ENCODE measurements at places on chromosomes 6 and 20. TPM values are rescaled to one million over a fixed set of nuclear protein-coding genes. Genes with fewer than 3 reads are reported as not detected.

- peak overlapping the region; percentile 63 for H3K4me3 ChIP-seq
- peaks cover 51% of the 10 kb centered on the region for H3K4me1 ChIP-seq
- no peaks in the 10 kb centered on the region for H3K27me3 ChIP-seq
- H3K27ac ChIP-seq: peak overlapping the region; percentile 86
- peak; percentile 67 for DNase-seq
- peaks cover 4% of the 10 kb centered on the region for H3K36me3 ChIP-seq
These were observed 142.6 kb downstream of the MAP3K7 start for GRCh38 chr6:90444160-90444714.

DNA sequence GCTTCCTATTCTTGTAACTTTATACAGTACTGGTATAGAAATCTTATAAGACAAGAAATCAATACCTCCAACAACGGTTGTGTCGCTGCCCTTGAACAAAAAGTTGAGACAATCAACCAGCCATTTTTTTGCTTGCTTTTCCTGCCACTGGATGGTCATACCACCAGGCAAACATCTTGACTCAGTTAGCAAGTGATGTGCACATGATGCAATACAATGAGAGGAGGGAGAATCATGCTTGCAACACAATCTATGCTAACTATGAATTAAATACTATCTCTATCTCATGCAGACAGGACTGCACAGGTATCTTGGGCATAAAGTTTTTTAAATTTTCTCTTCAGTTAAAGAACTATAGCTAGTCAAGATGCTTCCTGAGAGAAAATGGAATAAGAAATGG lies 877.7 kb upstream of the CITED2 start:
- no peak overlapping the region for H3K4me3 ChIP-seq
- H3K4me1 ChIP-seq: no peaks in the 10 kb centered on the region
- no peak overlapping the region for H3K27ac ChIP-seq
- no peaks in the 10 kb centered on the region for H3K36me3 ChIP-seq

Gene OR2J3
- not detected for total RNA-seq

DNA sequence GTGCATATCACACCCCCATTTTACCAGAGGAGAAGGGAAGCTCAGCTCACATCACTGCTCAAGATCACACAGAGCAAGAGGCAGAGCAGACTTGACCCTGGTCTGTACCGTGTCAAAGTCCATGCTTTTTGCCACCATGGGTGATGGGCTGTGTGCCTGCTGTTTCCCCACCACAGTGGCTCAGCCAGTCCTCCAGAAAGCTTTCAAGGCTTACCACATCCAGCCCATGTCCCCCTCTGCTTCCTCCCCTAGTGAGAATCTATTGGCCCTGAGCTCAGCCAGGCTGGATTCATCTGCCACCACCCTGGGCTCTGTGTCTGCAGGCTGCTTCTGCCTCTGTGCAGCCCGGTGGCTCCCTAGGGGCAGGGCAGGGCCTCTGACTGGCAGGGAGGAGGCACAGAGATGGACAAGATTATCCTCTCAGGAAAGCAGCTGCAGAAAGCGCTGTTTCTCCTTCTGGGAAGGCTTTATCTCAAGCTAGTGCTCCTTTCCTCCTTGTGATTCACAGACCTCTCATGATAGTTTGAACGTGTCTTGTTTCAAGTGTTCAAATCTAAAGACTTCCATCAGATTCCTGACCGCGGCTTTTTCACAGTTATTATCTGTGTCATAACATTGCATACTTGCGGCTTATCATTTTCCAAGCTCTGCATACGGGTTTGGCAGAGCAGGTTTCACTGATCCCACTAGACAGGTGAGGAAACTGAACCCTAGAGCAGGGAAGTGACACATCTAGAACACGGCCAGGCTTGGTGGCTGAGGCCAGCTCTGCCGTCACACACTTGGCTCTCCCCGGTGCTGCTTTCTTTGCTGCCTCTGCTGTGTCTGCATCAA lies 37.4 kb downstream of the VEGFA start:
- peaks cover 14% of the 10 kb centered on the region for H3K4me1 ChIP-seq
- no peak overlapping the region for H3K27ac ChIP-seq
- no peaks in the 10 kb centered on the region for H3K27me3 ChIP-seq
- H3K36me3 ChIP-seq: no peaks in the 10 kb centered on the region
- no peak overlapping the region for H3K4me3 ChIP-seq
- no peak for DNase-seq

DNA sequence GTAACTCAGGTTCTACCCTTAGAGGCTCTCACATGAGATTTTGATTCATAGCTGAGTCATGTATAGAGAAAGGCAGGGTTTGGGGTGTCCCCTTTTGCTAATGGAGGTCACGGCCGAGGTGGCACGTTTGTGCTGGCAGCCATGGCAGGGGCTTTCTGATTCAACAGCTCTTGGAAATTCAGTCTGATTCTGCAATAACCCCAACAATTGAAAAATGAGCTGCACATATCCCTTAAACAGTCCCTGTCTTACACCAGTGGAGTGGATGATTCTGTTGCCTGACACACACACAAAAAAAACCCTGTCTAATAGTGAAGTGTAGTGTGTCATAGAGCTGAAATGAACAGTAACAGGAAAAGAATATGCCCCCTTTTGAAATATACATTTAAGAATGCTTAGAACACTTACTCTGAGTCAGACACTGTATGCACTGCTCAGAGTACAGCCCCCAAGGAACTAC lies 40.4 kb upstream of the ARG1 start:
- H3K27ac ChIP-seq: peak overlapping the region; percentile 73
- peaks cover 34% of the 10 kb centered on the region for H3K4me1 ChIP-seq
- H3K27me3 ChIP-seq: peaks cover 12% of the 10 kb centered on the region
- H3K36me3 ChIP-seq: no peaks in the 10 kb centered on the region
